NCI-H1417 (cell line): ENCODE measurements at places on chromosomes 3 and 15.
A peak's percentile ranks its signal among the peaks of the same experiment; 100 is the strongest.

DNA sequence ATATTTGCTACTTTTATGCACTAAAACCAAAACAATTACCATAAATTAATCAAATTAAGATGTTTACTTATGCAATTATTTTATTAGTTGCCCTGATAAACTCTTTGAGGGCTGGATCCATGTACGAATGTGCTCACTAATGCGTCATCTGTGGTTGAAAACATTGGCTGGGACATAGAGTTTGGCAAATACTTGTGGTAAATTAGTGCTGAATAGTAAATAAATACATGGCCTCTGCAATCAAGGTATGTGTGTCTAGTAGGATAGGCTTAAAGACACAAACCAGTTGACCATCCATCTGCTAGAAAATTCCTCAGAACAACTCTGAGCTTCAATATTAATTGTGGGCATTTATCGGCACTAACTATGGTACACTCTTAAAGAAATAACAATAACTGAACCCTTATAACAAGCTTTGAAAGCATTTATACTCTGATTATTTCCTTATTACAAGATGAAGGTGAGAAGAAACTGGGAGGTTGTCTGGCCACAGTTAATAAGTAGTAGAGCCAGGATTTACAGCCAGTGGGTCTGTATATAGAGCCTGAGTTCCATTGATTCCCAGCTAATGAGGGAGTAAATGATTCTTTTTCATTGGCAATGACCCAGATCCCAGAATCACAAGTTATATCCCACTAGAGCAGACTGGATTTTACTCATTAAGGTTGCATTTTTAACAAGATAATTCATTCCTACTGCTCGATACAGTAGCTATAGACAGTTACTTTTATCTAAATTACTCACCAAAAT lies 169.5 kb upstream of the CNTN6 start:
- DNase-seq = no peak

DNA sequence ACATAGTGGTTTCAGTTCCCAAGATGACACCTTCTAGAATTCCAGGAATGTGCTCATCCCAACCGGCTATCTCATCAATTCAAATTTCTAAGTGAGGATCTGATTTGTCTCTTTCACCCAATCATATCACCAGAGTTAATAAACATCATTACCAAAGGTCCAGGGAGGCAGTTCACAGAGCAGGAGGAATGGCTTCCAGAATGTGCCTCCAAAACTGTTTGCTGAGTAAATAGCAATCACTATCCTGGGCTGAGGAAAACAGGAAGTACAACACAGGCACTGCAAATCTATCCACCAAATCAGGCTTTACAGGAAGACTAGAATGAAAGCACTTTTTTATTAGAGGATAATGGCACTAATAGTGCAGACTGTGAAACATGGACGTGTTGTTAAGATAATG lies 61.5 kb downstream of the OSBPL10 start:
- DNase-seq = no peak

GRCh38 chr3:36678216-36679013 lies 85.9 kb downstream of the DCLK3 start:
- no peak for DNase-seq

GRCh38 chr15:59104602-59104911 lies 389 bp upstream of the CCNB2 start:
- no peak for DNase-seq

DNA sequence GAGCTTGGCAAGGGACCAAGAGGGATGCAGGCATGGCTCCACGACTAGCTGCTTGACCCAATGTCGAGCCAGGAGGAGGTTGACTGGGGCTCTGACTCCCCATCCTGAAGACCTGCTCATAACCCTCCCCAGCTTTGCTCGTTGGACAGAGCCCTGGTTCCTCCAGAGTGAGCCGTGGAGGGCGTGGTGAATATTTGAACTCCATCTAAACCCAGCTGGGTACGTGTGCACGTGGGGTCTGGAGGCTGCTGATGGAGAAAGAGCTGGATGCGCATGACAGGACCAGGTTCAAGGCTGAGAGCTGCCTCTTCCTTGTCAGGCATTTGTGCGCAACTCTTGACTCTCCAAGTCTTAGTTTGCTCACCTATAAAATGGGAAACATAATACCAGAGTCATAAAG lies 282.8 kb downstream of the TLE3 start:
- DNase-seq = no peak

DNA sequence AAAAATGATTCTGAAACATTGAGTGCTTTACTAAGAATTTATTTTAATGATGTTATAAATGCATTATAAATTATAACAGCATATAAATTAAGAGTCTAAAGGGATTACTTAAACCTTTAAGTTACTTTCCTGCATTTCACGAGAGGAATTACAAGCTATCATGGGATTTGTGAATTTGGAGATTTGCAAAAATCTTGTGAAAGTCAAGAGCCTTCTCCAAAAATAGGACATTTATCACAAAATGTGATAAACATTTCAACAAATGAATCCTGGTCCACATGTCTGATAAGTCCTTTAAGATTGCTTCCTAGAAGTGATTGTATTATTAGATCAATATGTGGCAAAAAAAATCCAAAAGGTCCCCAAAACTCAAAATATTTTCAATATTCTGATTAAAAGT lies 154.5 kb downstream of the ATP8B4 start:
- no peak for DNase-seq

DNA sequence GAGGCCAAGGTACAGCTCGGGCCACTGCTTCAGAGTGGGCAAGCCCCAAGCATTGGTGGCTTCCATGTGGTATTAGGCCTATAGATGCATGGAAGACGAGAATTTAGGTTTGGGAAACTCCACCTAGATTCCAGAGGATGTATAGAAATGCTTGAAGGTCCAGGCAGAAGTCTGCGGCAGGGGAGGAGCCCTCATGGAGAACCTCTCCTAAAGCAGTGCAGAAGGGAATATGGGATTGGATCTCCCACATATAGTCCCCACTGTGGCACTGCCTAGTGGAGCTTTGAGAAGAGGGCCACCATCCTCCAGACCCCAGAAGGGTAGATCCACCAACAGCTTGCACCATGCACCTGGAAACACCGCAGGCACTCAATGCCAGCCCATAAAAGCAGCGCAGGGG lies 48.1 kb upstream of the XXYLT1 start:
- DNase-seq = no peak

DNA sequence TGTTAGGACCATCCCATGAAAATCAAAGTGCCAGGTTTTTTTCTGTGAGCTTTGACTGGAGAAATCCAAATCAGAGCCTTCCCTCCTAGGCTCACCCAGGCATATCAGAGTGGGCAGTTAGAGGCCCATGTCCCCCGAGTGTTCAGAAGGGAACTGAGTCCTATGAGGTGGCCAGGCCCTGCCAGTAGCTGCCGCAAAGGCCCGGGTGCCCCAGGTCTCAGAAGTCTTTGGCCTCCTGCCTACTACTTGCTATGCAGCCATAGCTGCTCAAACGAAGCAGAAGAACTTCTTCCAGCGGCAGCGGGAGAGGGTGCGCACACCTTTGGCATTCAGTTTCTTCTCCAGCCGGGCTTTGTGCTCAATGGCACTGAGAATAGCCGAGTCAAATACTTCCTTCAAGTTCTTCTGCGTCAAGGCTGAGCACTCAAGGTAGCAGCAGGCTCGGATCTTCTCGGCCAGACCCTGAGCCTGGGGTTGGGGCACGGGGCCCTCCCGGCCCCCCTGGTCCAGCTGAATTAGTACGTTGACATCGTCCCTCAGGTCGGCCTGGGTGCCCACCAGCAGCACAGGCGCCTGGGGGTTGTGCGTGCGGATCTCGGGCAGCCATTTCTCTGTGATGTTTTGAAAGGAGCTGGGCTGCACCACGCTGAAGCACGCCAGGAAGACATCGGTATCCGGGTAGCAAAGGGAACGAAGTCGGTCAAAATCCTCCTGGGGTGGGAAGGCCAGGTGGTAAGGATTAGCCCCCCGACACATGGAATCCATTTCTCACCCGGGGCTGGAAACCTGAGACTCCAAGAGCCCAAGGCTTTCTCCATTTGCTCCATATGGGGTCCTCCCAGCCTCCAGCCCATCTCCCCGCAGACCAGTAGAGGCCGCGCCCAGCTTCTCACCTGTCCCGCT lies 992 bp downstream of the RHOV start:
- no peak for DNase-seq

GRCh38 chr3:112463250-112463649 lies 36.0 kb downstream of the BTLA start:
- DNase-seq = no peak

DNA sequence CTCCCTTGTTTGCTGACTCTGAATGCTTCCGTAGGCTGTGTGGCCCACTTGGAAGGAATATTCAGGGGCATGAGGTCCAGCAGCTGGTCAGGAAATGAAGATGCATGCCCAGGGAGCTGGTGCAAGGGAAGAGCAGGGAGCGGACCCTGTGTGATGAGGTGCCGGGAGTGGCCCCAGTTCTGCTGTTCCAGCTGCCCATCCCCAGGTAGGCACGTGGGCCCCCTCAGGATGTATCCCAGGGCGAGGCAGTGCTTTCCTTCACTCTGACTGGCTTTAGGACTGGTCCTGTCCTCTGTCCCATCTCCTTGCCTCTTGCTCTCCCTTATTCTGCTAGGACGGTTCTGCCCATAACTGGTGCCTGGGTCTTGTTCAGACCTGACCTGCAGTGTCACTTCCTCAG lies 1.1 kb upstream of the FAM3D start:
- DNase-seq = no peak

DNA sequence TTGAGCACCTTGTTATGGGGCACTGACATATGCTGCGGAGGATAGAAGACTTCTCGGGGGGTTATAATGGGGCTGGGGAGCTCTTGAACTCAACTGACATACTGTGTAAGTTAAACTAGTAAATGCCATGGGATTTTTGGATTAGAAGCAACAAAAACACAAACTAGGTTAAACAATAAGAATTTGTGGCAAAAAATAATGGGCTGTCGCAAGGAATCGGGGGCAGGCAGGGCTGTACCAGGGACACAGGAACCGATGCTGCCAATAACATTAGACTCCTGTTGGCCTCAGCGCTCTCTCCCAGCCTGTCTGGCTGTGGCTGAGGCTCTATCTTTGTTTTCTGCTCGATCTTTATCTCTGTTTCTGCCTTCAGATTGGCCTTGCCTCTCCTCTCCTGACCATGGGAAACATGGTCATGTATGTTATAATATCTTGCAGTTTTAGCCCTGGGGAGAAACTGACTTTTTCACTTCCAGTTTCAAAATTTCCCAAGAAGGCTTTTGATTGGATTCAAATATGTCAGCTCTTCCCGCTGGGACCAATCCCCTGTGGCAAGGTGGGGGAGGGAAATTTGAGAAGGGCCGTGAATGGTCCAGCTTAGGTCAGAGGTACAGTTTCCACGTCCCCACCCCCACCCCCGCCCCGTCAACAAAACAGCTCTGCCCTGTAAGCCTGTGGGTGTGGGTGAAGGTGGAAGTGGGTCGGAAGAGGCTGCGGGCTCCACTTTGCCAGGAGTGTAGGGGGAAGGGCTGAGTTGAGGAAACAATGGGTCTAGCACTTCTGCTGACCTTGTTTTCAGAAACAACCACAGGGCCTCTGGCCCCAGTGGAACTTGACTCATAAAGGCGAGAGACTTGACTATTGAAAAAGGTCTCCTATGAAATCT lies 161.1 kb upstream of the TBL1XR1 start:
- DNase-seq = no peak

DNA sequence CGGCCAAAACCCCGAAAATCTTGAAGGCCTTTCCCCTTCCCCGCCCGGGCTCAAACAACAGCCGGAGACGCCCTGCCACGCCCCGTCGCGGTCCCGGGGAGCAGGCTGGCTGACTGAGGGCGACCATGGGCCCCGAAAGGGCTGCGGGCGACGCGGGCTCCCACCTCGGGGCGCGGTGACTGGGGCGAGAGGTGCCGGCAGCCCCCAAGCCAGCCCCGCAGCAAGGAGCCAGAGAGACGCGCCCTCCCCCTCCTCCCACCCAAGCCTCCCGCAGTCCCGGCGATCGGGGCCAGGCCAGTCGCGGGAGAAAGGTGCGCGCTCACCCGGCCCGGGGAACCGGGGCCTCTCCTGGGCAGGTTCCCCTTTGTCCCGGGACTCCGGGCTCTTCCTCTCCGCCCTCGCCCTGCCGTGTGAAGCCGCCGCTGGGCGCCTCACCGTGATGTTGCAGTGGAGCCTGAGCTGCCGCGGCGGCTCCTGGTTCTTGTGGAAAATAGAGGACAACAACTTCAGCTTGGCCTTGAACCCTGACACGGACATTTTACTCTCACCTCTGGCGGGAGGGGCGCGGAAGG lies 30.6 kb upstream of the ZSCAN2 start:
- peak; percentile 60 for DNase-seq

DNA sequence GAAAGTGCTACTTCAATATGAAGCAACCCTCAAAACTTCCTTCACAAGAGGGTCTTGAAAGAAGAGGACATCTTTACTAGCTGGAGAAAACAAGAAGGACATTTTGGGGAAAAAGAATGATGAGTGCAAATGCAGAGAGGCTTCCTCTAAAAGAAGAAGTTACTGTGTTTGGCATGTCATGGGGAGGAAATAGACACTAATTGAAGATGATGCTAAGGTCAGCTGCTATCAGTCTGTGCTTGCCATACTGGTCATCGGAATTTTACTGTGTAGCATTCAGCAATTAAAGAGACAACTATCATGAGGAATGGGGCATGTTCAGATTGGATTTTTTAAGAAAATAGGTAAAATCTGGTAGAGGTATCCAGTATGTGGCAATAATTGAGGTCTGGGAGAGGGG lies 60.0 kb downstream of the THRB start:
- DNase-seq = no peak

- DNase-seq = peak; percentile 82
Measured at GRCh38 chr3:127630811-127631714, 2.1 kb downstream of the PODXL2 start.

- no peak for DNase-seq
Measured at GRCh38 chr3:17833786-17834559, 91.5 kb upstream of the TBC1D5 start.

DNA sequence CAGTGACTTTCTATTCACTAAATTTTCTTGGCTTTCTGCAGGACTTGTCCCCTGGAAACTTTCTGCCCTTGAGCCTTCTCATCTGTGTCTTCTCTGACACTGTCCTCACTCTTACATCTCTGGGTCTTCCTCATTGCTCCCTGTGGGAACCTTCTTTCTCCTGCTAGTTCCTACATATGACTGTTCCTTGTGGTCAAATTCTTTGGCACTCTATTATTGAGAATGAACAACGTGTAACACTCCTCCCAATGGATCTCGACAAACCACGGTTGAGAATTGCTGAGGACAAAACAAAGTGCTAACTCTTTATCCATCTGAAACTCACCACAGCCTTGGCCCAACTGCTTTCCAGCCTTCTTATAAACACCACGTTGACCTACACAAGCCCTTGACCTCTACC lies 3.5 kb upstream of the FAM81A start:
- no peak for DNase-seq

DNA sequence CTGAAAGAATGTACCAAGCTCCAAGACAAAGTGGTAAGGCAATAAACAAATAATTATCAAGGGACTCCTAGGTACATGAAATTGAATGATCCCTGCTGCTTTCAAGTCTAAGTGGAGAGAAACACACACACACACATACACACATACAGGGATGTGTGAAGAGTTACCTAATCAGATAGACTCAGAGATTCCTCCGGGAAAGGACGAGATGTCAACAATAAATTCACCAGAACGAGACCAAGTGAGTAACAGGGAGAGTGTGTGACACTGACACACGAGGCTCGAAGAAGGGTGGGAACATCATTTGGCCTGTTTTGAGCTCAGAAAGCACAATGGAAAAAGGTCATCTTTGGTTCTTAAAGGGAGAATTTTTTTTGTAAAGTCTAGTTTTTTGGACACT lies 13.4 kb downstream of the LRIG1 start:
- no peak for DNase-seq
